Dermis blood vessel endothelial cell (primary cell): ENCODE measurements at places on chromosomes 5 and 9. TPM values are rescaled to one million over a fixed set of nuclear protein-coding genes. Genes with fewer than 3 reads are reported as not detected.

The GMCL2 gene
- total RNA-seq = not detected in 2 replicates

GRCh38 chr5:132025403-132025971 is 14.0 kb upstream of the ACSL6 start:
- no peak for DNase-seq

DNA sequence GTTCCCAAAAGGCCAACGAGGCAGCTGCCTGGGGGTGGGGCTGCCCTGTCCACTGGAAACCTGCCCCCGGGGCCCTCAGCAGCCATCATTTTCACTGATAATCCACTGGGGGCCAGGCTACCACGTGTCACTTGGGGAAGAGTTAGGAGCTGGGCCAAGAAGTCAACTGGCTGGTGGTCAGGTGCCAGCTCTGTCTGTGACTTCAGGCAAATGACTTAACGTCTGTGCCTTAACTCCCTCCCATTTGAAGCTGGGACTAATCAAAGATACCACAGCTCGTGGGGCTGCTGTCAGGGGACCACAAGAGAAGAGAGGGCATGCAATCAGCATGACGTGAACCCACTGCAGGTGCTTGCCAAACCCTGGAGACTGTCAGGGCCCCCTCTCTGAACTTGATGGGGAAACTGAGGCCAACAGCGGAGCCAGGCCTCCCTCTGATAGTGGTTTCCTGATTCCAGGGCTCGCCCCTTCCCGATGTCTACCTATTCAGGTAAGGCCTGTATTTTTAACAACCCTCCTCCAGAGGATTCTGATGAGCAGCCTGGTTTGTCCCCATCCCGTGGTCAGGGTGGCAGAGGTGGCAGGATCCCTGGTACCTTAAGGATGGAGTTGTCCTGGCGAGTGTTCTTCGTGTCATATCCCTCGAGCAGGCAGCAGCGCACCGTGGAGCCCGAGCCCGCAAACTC is 12.3 kb upstream of the DPM2 start:
- DNase-seq = no peak

DNA sequence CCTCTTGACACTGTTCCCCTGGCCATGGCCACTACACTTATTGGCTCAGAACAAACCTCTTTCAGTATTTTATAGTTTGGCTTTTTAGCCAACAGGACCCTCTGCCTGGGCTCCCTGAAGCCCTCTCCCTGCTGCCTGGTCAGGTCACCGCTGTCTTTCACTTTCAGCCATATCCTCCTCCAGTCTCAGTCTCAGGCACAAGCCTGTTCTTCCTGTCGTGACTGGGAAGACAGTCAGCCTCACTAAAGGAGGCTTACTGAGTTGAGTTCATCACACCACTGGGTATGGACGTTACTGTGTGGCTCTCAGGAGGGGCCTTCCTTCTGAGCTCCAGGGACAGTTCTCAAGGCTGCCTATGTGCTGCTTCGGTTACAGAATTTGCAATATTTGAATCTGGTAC is 2.0 kb downstream of the QSOX2 start:
- no peak for DNase-seq

GRCh38 chr5:14063138-14063537 is 80.0 kb upstream of the TRIO start:
- no peak for DNase-seq
